ENCODE measurements at places on chromosomes 11 and 22.

GRCh38 chr11:119307219-119307618 is 9.7 kb downstream of the MCAM start:
- no peak overlapping the region for H3K4me3 ChIP-seq
- H3K27me3 ChIP-seq, result no peaks in the 10 kb centered on the region
- H3K4me1 ChIP-seq, result peaks cover 32% of the 10 kb centered on the region
- H3K36me3 ChIP-seq, result peaks cover 48% of the 10 kb centered on the region

DNA sequence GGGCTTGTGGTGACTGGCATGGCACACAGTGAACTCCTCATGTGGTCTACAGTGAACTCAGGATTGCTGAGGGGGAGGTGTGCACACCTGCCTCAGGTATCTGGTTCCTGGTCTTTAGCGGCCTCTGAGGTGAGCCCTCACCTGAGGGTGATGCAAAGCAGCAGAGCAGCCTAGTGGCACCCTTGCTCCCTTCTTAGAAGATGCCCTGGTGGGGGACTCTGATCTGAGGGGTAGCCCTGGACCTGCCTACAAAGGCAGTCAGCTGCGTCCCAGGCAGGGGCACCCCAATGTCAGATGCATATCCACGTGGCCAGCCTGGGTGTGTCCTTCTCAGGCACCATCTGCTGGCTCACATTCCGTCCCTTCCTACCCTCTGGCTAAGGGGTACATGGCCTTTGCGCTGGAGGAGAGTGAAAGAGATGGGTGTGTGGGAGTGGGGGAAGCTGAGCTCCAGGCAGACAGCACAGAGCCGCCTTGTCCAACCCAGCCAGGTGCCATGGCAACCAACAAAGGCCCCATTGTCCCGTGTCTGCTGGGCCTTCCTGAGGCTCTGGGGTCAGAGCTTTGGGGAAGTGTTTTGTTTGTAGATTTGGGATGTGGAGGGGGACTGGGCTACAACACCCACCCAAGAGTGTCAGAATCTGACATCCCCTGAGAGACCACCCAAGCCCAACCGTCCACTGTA is 5.8 kb downstream of the PLEKHB1 start:
- H3K36me3 ChIP-seq, result peaks cover 6% of the 10 kb centered on the region
- no peak overlapping the region for H3K4me3 ChIP-seq
- H3K27ac ChIP-seq, result no peak overlapping the region
- H3K27me3 ChIP-seq, result no peaks in the 10 kb centered on the region
- DNase-seq, result no peak

DNA sequence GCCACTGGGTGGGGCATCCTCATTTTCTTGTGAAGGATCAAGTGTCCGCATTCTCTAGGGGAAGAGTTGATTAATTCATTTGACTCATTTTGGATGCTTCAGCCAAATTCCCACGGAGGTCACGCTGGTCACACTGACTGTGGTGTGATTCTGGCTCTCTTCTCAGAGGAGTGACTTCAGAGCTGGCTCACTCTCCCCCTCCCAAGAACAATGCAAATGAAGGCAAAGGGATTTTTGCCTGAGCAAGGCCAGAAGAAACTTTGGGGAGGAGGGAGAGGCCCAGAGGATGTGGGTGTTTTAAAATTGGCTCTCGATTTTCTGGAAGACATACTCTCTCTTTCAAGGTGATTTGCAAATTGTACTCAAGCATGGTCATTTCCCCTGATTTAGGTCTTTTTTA is 51.1 kb upstream of the LMO2 start:
- no peak overlapping the region for H3K4me3 ChIP-seq
- no peak for DNase-seq
- peaks cover 16% of the 10 kb centered on the region for H3K27me3 ChIP-seq
- H3K4me1 ChIP-seq, result no peaks in the 10 kb centered on the region
- no peaks in the 10 kb centered on the region for H3K36me3 ChIP-seq

DNA sequence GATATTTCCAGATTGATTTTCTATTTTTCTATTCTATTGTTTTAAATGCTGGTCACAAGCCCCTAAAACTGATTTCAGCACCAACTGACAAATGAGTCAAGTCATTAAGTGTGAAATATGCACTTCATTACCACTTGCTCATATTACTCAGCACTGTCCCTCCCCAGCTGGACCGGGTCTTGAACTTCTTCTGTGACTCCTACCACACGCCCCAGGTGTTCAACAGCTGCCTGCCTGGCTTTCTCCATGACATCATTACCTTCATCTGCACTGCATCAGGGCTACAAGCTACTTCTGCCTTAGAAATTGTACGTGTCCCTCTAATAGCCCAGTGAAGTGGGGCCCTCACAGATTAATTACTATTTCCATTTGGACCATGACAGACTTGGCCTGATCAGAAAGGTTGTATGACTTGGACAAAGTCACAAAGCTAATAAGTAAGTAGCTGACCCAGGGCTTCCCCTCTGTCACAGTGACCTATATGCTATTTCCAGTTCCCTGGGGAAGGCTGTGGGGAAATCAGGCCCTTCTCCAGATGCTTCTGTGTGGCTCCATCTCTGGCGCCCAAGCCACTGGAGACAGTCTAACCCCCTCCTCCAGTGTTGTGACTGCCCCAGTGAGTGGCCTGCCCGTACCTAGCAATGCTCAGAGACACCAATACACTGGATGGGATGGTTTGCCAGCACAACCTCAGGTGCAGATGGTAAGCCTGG is 18.1 kb downstream of the TBC1D10A start:
- H3K27ac ChIP-seq, result peak overlapping the region; percentile 85
- H3K4me1 ChIP-seq, result peaks cover 96% of the 10 kb centered on the region
- H3K4me3 ChIP-seq, result no peak overlapping the region
- H3K27me3 ChIP-seq, result no peaks in the 10 kb centered on the region
- DNase-seq, result no peak

DNA sequence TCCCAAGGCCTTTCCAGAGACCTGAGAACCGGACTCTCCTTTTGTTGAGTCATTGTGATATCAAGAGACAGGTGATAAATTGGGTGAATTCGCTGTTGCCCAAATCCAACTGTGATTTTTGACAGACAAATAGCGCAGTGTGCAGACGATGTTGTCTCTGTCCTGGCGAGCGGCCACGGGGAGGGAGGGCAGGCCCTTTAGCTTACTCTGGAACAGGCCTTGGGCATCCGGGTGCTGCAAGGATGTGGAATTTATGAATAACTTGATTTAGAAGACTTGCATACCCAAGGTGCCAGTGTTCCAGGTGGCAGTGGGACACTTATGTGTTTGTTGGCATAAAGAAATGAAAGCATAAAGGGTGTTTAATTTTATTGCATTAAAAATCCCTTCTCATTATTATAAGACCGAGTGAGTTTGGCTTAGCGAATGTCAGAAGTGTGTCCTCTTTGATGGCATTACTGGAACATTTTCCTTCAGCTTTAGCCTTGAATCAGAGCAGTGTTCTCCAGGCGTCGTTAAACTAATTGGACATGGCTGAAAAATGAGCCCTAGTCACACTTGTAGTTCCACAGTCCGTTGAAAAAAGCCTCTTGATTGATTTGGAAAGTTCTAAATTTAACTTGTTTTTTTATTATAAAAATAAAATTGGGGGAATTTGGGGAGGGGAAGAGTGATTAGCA is 9.4 kb downstream of the LDLRAD3 start:
- H3K4me1 ChIP-seq, result no peaks in the 10 kb centered on the region
- DNase-seq, result no peak
- no peaks in the 10 kb centered on the region for H3K36me3 ChIP-seq
- peaks cover 19% of the 10 kb centered on the region for H3K27me3 ChIP-seq

- H3K36me3 ChIP-seq, result peaks cover 56% of the 10 kb centered on the region
- no peak for DNase-seq
- no peaks in the 10 kb centered on the region for H3K27me3 ChIP-seq
- no peak overlapping the region for H3K4me3 ChIP-seq
- H3K4me1 ChIP-seq, result peaks cover 3% of the 10 kb centered on the region
These were observed 15.8 kb downstream of the TOLLIP start for GRCh38 chr11:1293619-1294015.

- peaks cover 12% of the 10 kb centered on the region for H3K27me3 ChIP-seq
- no peak overlapping the region for H3K4me3 ChIP-seq
- no peak overlapping the region for H3K27ac ChIP-seq
- H3K4me1 ChIP-seq, result no peaks in the 10 kb centered on the region
- no peaks in the 10 kb centered on the region for H3K36me3 ChIP-seq
- no peak for DNase-seq
These were observed 40.8 kb downstream of the ZNF214 start for GRCh38 chr11:6979365-6979764.

GRCh38 chr11:47977623-47978022 is 2.7 kb upstream of the PTPRJ start:
- H3K27me3 ChIP-seq, result no peaks in the 10 kb centered on the region
- no peak overlapping the region for H3K4me3 ChIP-seq
- no peak for DNase-seq

DNA sequence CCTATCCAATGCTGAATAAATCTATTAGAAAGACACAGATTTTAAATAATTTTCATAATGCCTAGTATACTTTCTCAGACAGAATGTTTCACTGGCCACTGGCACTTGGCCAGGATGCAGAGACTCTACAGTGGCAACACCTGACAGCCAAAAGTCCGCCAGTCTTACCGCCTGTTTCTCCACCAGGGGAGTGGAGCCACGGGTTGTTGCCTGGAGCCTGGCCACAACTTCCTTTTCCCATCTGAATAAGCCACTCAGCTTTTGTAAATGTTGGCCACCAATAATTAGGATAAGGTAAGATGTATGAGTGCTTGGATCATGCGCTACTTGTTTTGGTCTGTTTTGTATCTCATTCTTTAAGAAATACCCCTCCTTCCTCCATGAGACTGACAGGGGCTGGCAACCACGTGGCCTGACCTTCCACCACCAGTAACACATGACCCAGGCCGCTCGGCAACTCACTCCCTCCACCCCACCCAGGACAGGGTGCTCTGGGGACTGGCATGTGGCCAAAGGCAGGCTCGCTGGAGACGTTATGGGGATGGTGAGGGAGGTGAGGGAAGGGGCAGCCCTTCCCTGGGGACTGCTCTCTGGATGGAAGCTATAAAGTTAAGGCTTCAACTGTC is 93.0 kb upstream of the BID start:
- H3K4me3 ChIP-seq, result no peak overlapping the region
- H3K27me3 ChIP-seq, result no peaks in the 10 kb centered on the region
- peaks cover 2% of the 10 kb centered on the region for H3K4me1 ChIP-seq
- no peak overlapping the region for H3K27ac ChIP-seq
- no peak for DNase-seq

DNA sequence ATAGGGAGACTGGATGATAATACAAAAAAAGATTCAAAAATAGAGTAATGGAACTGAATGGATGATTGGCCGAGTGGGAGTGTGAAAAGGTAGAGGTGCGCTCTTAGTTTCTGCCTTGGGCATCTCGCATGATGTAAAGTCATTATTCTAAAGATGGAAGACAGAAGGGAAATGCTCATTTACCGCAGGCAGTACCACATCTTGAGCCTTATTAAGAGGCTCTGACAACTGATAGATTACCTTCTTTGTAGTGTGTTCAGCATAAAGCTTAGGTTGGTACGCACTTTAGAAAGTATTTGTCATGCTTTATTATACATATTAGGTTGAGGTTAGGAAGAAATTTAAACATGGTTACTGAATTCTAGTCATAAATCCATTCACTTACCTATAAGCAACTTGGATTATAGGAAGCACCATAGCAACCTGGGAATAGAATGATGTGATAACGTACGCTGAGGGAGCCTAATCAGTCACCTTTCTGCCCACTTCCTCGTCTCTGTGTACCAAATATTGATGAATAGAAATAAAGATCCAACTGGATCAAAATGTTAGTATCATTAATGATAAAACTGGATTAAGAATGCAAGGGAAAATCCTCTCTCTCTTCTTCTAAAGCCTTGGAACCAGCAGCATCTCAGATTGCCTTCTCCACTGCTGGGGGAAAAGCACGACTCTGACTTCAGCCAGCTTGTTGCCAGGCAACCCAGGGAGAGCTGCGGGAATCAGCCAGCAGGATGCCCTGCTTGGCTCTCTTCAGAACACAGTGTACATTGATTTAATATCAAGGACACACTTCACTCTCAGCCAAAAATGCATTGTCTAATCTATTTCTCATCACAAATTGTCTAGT is 29.0 kb upstream of the VWA5A start:
- DNase-seq, result no peak
- H3K36me3 ChIP-seq, result no peaks in the 10 kb centered on the region
- H3K27me3 ChIP-seq, result peaks cover 33% of the 10 kb centered on the region

- peaks cover 15% of the 10 kb centered on the region for H3K27me3 ChIP-seq
- H3K4me3 ChIP-seq, result no peak overlapping the region
- H3K36me3 ChIP-seq, result no peaks in the 10 kb centered on the region
- peak; percentile 8 for DNase-seq
These were observed 53.2 kb upstream of the SHANK2 start for GRCh38 chr11:71305451-71306125.

DNA sequence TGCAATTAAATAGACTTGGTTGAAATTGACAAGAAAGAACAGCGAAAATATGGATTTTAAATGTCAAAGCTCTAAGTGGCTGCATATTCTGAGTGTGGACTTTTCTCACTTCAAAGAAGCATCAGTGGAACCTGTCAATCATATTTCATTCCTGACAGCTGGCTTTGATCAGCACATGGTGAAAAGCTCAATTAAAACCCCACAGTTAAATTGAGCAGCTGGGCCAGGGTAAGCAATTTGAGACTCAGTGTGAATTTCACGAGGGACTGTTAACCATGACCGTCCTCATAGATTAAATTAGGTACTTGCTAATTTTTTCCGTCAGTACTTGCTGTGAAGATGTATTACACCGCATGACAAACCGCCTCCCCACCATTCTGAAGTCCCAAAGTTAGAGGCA is 11.0 kb upstream of the OR10D3 start:
- no peak for DNase-seq
- H3K4me3 ChIP-seq, result no peak overlapping the region
- no peaks in the 10 kb centered on the region for H3K36me3 ChIP-seq
- peaks cover 12% of the 10 kb centered on the region for H3K27me3 ChIP-seq

DNA sequence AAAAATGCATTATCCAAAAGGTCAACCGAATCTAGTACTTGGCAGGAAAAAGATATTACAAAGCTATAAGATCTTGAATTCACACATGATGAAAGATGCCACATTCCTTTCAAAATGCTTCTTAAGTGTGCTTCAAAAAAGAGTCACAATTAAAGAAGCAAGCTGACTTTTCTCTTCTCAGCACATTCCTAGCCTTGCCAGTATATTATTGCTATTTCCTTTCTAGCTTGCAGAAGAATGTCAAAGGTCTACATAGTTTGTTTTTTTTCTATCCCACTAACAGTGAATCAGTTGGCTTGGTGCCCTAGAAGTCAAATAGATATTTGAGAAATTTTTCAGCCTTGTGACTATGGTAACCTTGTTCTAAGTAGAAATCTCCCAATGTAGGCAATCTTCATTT is 56.8 kb downstream of the GUCY1A2 start:
- H3K36me3 ChIP-seq, result no peaks in the 10 kb centered on the region
- H3K27ac ChIP-seq, result no peak overlapping the region
- no peak overlapping the region for H3K4me3 ChIP-seq

GRCh38 chr11:32659672-32660071 is 76.0 kb downstream of the EIF3M start:
- no peak overlapping the region for H3K4me3 ChIP-seq
- peaks cover 20% of the 10 kb centered on the region for H3K4me1 ChIP-seq
- DNase-seq, result no peak
- H3K27ac ChIP-seq, result no peak overlapping the region
- peaks cover 38% of the 10 kb centered on the region for H3K27me3 ChIP-seq
- no peaks in the 10 kb centered on the region for H3K36me3 ChIP-seq

All from activated T-cell treated with anti-CD3 and anti-CD28 coated beads, Interleukin-2, amount 50 U/mL, for 24 hours (primary cell).